NCI-H226 (cell line): ENCODE measurements at places on chromosomes 11 and 22.

DNA sequence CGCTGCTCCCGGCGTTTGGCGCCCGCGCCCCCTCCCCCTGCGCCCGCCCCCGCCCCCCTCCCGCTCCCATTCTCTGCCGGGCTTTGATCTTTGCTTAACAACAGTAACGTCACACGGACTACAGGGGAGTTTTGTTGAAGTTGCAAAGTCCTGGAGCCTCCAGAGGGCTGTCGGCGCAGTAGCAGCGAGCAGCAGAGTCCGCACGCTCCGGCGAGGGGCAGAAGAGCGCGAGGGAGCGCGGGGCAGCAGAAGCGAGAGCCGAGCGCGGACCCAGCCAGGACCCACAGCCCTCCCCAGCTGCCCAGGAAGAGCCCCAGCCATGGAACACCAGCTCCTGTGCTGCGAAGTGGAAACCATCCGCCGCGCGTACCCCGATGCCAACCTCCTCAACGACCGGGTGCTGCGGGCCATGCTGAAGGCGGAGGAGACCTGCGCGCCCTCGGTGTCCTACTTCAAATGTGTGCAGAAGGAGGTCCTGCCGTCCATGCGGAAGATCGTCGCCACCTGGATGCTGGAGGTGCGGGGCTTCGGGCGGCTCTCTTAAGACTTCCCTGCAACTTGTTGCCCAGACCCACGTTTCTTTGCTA is at the start of gene CCND1:
CCND1 (plus strand) TSS at position 162 of the 587 bp plus-strand sequence; CDS start at position 320, 158 bp downstream.
- DNase-seq, result peak; percentile 86

DNA sequence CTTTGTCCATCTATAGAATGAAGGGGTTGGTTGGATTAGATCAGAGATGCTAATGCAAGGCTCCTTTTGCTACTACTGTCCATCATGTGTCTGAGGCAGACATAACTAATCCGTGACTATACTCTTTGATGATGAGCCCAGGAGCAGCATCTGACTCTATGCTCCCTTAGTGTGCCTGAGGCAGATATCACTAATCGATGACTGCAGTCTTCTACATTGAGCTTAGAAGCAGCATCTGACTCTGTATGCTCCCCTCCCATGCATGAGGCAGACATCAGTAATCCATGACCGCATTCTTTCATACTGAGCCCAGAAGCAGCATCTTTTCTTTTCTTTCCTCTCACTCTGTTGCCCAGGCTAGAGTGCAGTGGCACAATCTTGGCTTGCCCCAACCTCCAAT is 4.2 kb downstream of the TCN2 start:
- peak; percentile 5 for DNase-seq

GRCh38 chr11:70630816-70631623 is 232.7 kb downstream of the CTTN start:
- no peak for DNase-seq

DNA sequence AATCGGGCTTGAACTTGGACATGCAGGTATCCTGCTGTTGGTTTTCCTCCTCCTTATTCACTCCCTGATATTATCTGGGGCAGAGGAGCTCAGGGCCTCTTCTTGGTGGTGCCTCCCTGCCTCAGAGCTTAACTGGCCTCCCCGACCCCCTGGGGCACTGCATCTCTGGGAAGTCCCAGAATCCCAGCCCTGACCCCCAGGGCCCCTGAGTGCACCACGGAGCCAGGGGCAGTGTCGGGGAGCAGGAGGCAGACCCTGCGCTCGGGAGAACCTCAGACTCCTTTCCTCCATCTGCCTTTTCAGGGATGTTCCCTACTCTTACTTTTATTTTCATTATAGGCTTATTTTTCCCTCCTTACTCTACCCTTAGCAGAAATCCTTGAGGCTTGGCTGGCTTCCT is 537.0 kb downstream of the BRD1 start:
- DNase-seq, result no peak

DNA sequence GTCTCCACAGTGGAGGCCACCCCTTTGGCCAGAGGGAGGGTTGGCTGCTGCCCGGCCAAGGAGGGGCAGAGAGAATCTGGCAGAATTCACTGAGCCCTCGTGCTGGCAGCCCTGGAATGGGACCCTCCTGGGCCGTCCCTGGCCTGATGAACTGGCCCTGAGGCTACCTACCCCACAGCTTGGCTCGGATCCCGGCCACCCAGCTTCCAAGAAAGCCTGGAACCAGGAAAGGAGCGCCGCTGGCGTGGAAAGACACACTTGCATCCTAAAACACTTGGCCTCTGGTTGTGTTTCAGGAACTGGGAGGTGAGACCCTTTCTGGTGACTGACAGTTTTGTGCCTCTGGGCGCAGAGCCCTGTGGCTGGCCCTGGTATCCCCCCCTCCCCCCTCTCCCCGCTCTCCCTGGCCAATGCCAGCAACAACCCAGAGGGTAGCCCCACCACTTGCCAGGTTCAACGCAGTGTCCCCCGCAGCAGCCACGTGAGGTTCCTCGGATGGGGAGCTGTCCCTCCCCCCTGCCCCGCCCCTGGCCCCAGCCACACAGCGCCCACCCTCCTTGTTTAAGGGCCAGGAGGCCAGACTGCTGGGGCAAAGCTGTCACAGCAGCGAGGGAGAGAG is 693 bp downstream of the NFAM1 start:
- no peak for DNase-seq

DNA sequence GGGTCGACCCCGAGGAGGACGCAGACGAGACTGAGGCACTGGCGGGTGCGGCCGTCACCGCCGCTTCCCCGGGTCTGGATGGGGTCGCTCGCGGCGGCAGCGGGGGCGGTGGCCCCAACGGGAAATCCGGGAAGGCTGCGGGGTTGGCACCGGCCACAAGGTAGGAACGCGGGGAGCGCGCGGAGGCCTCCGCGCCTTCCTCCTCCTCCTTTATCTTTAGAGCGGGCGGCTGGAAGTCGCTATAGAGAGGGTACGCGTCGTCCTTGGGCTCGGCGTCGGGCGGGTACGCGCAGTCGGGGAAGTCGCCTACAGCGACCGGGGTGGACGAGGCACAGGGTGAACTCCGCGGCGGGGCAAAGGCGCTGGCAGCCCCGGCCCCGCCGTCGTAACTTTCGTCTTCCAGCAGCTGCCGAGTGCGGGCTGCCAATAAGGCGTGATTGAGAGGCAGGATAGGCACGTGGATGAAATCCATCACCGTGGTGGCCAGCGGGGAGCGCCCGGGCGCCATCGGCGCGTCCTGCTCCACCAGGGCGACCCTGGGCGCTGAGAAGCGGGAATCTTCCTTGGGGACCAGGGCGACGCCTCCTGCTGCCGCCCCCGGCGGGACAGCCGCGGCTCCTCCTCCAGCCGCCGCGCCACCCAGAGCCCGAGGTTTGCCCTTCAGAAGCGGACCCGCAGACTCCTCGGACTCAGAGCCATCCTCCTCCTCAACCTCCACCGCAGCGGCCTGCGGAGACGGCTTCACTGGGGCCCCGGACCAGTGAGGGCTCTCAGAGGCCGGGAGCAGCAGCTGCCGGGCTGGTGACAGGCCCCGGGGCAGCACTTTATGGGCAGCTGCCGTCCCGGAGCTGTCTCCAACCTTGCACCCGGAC is 1.7 kb downstream of the PGR start:
- DNase-seq, result no peak

- no peak for DNase-seq
Measured at GRCh38 chr11:31788085-31788484, 23.0 kb downstream of the PAX6 start.
